ENCODE measurements at places on chromosomes 2 and 18.

DNA sequence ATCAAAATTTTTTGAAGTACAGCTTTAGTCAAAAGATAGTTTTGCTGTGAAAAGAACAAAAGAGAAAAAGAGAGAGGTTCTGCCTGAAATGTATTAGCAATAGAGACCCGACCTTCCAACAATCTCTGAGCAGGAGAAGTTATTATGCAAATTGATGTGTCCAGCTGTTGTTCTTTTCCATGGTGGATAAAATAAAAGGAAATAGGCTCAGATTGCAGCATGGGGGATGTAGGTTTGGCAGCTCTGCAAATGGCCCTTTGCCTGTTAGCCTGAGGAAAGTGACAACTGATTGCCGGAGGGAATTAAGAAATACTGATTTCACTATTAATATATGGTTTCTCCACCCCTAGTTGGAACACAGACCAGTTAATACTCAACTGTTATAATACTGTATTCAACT is 1283.2 kb upstream of the NXPH2 start:
- no peak for DNase-seq

GRCh38 chr18:26468931-26469340 is 79.4 kb downstream of the KCTD1 start:
- DNase-seq, result no peak

GRCh38 chr18:45384137-45384961 is 230.9 kb upstream of the SLC14A2 start:
- peak; percentile 3 for DNase-seq

GRCh38 chr2:62501794-62502500 is 4.0 kb downstream of the TMEM17 start:
- no peak for DNase-seq

- DNase-seq, result no peak
Observed at GRCh38 chr2:121455446-121455845, 75.2 kb upstream of the RNU4ATAC start.

DNA sequence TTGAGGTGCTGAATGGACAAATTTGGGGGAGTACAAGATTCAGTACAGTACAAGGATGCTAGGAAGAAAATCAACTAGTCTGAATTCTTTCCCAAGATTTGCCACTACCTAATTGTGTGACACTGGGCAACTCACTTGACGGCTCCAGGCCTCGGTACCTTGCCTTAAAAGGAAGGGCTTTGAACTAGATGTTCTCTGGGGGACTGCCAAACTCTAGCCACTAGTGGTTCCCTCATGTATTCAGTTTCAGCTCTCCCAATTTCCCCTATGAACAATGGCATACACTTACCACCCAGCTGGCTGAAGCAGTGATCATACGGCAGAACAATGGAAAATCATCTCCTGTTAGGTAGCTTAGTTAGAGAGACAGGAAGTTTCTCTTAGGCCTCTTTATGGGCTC is 73.4 kb downstream of the VWC2L start:
- DNase-seq, result no peak

DNA sequence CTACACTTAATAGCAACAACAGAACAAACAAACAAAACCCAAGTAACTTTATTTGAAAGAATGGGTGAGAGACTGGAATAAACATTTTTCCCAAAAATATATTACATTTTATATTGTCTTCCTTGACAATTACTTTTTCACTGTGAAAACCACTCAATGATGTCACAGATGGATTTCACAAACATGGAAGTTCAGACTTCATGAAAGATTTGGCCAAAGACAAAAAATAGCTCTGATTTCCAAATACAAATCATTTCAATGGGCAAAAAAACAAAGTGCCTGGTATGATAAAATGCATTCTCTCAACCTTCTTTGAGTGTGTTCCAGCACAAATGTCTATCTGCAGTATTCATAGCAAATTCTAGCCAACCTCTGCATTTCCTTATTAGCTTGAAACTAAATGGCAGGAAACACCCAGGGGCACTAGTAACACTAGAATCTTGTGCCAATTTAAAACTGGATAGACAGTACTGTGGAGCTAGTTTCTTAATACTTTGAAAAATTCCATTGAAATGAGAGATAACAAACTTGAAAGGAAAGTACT is 28.5 kb upstream of the NAPG start:
- no peak for DNase-seq

- no peak for DNase-seq
Observed at GRCh38 chr2:121128741-121129659, 156.0 kb downstream of the TFCP2L1 start.

DNA sequence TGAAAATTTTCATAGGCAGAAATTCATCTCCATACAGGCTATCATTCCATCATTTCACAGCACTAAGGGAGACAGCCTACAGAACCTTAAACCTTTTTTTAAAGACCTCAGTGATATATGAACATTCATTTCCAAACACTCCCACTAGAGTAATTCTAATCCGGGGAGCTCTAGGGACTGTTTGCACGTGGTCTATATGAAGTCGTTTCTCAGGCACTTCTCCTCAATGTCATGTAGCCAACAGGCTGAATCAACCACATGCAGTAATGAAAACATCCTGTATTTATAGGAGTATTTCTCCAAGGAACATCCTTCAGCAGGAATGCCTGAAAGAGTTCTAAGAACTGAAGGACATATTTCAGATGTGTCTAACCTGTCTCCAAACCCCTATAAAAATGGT is 97.3 kb upstream of the CREB1 start:
- no peak for DNase-seq

Measured in activated CD8-positive, alpha-beta memory T cell treated with anti-CD3 and anti-CD28 coated beads for 48 hours (primary cell).